ENCODE measurements at places on chromosomes 5 and 9.
A peak's percentile ranks its signal among the peaks of the same experiment; 100 is the strongest.

- DNase-seq: peak; percentile 32
These were observed 1.6 kb downstream of the DMRT2 start for GRCh38 chr9:1051584-1052275.

DNA sequence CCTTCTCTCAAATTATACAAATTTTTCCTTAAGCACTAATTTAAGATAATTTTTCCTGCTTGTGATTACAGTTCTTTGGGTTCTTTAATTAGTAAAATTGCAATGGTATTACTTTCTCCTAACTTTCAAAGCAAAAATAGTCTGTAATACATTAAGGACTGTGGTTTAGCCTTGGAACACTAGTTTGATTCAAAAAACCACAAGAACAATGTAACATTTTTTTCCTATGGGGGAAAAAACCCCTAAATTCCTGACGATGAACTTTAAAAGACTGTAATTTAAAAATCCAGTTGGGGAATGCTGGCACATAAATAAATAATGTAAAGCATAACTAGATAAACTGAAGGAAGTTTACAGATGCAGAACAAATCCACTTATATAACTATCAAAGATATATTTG lies 65.3 kb downstream of the CDC14B start:
- no peak for DNase-seq

DNA sequence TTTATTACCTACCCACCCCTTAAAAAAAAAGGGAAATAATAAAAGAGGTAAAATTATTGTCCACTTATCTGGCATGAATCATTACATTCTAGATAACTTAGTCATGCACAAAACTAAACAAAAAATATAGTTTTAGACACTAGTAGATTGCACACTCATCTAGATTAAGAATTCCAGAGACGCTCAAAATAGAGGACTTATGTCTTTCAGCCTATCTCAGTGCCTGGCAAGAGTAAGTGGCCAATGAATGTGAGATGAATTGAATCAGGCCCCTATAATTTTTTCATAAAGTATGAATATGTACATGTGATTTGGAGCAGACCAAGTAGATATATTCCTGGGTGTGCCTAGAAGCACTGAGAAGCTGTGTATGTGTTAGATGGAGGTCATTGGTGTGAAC lies 2.0 kb upstream of the RXFP3 start:
- DNase-seq: no peak

- DNase-seq: no peak
These were observed 516.1 kb downstream of the ANXA1 start for GRCh38 chr9:73667749-73668148.

GRCh38 chr5:127014573-127014972 lies 15.8 kb downstream of the MARCHF3 start:
- DNase-seq: no peak

DNA sequence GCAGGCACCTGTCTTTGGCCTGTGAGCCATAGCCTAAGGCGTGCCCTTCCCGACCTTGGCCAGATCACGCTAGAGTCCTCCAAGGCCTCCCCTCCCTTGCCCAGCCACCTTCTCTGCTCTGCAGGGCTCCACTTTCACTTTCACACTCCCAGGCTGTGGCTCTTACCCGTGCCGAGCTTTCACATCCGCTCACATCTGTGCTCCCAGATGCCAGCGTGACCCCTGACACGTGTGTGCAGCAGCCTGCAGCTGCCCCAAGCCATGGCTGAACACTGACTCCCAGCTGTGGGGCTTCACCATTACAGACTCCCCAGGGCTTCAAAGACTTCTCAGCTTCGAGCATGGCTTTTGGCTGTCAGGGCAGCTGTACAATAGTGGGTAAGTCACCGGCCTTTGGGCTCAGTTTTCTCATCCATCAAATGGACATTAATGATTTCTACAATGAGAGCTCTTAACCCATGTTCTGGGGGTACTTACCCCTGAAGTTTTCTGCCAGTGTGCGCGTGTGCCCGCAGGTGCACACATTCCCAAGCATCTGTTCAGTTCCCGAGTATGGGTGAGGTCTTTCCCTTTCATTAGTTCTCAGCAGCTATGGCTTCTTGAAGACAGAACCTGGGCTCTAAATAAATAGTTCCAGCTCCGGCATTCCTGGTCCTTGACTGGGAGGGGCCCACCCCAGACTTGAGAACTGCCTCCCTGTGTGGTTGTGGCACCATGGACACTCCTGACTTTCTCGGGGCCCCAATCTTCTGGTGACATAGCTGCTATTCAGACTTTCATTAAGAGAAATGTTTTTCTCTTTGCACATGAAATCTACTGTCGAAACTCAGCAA lies 118.6 kb downstream of the RGS3 start:
- no peak for DNase-seq

DNA sequence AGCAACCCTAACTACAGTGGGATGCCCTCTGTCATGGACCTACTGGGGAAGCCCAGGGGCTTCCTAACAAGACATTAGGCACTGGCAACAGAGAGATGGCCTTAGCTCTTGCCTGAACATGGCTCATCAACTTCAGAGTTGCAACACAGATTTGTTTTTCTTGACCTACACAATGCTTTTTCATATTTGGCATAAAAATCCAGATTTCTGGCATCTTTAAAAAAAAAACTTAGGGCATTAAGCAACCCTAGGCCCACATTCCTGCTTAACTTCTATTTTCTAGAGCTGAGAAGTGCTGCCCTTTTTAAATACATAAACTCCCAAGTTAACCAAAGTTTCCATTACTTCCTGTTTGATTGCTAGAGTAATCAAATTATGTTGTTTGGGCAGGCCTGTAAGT lies 8.0 kb downstream of the GRIA1 start:
- DNase-seq: no peak

Data from NCI-H1694 treated with DMSO at 0.1 percent for 48 hours (cell line).